ENCODE measurements at places on chromosomes 5 and 9. TPM values are rescaled to one million over a fixed set of nuclear protein-coding genes. Genes with fewer than 3 reads are reported as not detected.
A peak's percentile ranks its signal among the peaks of the same experiment; 100 is the strongest.

DNA sequence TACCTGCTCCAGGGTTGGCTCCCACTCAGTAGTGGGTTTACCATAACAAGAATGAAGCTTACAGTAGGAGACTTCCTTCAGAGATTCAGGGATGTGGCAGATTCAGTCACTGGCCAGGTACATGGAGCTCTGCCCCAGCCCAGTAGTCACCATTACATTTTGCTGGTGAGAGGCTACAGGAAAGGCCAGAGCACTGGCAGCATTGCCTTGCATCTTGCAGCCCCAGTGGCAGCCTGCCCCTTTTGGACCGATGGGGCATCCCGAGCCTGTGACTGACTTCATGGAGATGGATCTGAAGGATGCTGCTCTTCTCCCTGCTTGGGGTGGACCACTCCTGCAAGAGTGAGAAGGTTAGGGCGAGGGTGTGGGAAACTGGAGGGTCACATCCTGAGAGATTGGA, 16.8 kb downstream of the TAS2R1 start:
- H3K27me3 ChIP-seq, result no peaks in the 10 kb centered on the region
- no peak for DNase-seq
- H3K4me3 ChIP-seq, result no peak overlapping the region

- H3K36me3 ChIP-seq, result no peaks in the 10 kb centered on the region
- no peak for DNase-seq
- no peak overlapping the region for H3K4me3 ChIP-seq
- H3K27ac ChIP-seq, result no peak overlapping the region
- peaks cover 23% of the 10 kb centered on the region for H3K4me1 ChIP-seq
Measured at GRCh38 chr5:135395451-135395850, 3.6 kb downstream of the MACROH2A1 start.

- no peak overlapping the region for H3K27ac ChIP-seq
- no peaks in the 10 kb centered on the region for H3K4me1 ChIP-seq
- no peaks in the 10 kb centered on the region for H3K36me3 ChIP-seq
- H3K4me3 ChIP-seq, result no peak overlapping the region
Measured at GRCh38 chr9:129849901-129850300, 14.6 kb downstream of the USP20 start.

Gene SV2C
- 0.06 TPM for total RNA-seq

DNA sequence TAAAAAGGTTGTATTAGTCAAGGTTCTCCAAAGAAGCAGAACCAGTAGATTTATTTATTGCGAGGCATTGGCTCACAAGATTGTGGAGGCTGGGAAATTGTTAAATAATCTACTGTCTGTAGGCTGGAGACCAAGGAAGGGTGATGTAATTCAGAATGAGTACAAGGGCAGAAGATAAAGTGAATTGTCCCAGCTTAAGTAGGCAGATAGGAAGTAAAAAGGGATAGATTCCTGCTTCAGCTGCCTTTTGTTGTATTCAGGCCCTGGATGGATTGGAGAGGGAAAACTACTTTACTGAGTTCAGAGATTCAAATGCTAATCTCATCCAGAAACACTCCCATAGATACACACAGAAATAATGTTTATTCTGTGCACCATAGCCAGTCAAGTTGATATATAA, 301.1 kb downstream of the CYLC2 start:
- H3K36me3 ChIP-seq, result no peaks in the 10 kb centered on the region
- H3K4me3 ChIP-seq, result no peak overlapping the region
- DNase-seq, result peak; percentile 6
- H3K27me3 ChIP-seq, result no peaks in the 10 kb centered on the region
- H3K27ac ChIP-seq, result no peak overlapping the region
- H3K4me1 ChIP-seq, result no peaks in the 10 kb centered on the region

Gene PCDH1
- 48.4 TPM for total RNA-seq

- no peaks in the 10 kb centered on the region for H3K36me3 ChIP-seq
- peak; percentile 84 for DNase-seq
- no peaks in the 10 kb centered on the region for H3K27me3 ChIP-seq
- H3K4me3 ChIP-seq, result peak overlapping the region; percentile 58
- no peak overlapping the region for H3K27ac ChIP-seq
Measured at GRCh38 chr9:129568560-129569501, 52.1 kb downstream of the C9orf50 start.

- no peaks in the 10 kb centered on the region for H3K4me1 ChIP-seq
- no peak overlapping the region for H3K27ac ChIP-seq
- H3K4me3 ChIP-seq, result no peak overlapping the region
- no peaks in the 10 kb centered on the region for H3K27me3 ChIP-seq
Measured at GRCh38 chr9:112793213-112793810, 42.8 kb downstream of the SNX30 start.

- H3K36me3 ChIP-seq, result no peaks in the 10 kb centered on the region
- no peaks in the 10 kb centered on the region for H3K27me3 ChIP-seq
- H3K4me3 ChIP-seq, result no peak within 1 kb of the TSS
- DNase-seq, result no peak
Measured at GRCh38 chr5:170232786-170233185, at the start of gene C5orf58. Gene C5orf58 (plus strand): TSS chr5:170232985. CDS start chr5:170234977, 1,992 bp downstream.
